HT-29 (cell line): ENCODE measurements at places on chromosomes 3 and 15. TPM values are rescaled to one million over a fixed set of nuclear protein-coding genes. Genes with fewer than 3 reads are reported as not detected.

The SNTN gene
- total RNA-seq, result not detected in 2 replicates

The PTPRG gene
- not detected in 2 replicates for total RNA-seq

The MESD gene
- total RNA-seq, result 15.5 and 18.1 TPM in 2 replicates

The UBE2E2 gene
- 5.9 and 8.2 TPM in 2 replicates for total RNA-seq

- no peak for DNase-seq
These were observed 240.8 kb upstream of the KCNMB2 start for GRCh38 chr3:178295292-178295912.

DNA sequence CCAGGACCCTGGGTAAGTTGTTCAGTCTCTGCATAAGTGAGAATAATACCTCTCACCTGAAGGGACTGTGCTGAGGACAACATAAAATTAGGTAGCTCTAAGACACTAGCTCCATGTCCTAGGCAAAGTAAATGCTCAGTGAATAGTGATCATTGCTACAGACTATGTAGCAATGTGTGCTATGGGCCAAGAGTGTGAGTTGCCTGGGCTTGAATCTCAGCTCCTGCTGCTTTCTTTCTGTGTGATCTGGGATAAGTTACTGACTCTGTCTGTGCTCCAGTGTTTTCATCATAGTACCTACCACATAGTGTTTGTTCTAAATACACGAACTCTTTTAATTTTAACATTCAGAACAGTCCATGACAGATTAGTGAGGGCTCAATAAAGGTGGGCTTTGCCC is 81.1 kb upstream of the MFGE8 start:
- no peak for DNase-seq

DNA sequence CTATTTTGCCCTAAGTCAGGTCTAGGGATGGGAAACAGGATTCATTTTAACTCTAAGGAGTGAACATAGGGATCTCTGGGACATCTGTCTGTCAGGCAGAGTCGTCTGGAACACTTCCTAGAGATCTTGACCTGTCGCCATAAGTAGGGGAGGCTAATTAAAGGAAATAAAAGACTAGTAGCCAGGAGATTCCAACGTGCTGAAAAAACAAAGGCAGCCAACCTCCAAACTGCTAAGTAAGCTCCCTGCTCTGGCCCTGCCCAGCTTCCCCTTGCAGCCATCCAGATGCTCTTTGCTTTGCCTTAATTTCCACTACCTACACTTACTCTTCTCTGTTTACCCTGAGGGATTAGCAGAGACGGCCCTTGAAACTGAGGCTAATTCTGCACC is 18.4 kb upstream of the TSEN2 start:
- DNase-seq, result no peak

DNA sequence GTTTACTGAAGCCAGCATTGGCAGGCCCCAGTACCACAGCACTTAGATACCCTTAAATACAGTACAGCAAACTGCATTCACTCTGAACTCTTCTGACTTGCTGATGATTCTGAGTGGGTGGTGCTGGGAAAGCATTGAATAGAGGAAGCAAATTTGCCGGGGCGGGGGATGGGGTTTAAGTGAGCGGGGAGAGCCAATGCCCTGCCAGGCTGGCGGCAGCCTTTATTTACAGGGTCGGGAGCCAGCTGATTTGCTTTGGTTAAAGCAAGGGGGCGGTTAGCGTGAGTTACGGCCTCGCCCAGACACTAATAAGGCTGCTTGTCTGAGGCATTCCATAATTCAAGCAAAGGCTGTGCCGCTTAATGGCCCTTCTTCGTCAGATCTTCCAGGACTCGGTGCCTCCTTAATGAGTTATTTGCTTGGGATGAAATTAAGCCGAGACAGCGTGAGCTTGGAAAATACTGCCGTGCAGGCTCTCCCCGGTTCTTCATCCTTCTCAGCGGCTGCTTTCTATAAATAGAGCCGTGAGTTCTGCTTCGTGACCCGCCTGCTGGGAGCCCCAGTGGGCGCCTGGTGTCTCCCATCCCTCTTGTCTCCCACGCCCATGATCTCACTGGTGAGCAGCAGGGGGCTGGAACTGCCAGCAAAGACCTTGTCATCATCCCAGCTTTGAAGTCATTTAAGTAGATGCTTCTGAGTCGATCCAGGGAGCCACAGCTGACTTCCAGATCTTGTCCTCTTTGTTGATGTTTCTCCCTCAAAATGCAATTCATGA is 25.8 kb downstream of the SPSB4 start:
- no peak for DNase-seq

DNA sequence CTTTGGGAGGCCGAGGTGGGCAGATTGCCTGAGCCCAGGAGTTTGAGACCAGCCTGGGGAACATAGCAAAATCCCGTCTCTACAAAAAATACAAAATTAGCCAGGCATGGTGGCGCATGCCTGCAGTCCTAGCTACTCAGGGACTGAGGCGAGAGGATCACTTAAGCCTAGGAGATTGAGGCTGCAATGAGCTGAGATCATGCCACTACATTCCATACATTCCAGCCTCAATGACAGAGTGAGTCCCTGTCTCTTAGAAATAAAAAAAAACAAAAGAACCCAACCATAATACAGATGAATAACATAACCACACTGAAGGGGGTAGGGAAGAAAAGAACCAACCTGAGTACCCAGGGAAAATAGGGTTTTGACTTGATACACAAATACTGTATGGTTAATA is 19.7 kb upstream of the CGNL1 start:
- no peak for DNase-seq

GRCh38 chr3:123297627-123297899 is 95.8 kb downstream of the SEC22A start:
- no peak for DNase-seq
